Activated CD8-positive, alpha-beta T cell treated with anti-CD3 and anti-CD28 coated beads for 36 hours (primary cell): ENCODE measurements at places on chromosomes 3 and 15. TPM values are rescaled to one million over a fixed set of nuclear protein-coding genes. Genes with fewer than 3 reads are reported as not detected.

DNA sequence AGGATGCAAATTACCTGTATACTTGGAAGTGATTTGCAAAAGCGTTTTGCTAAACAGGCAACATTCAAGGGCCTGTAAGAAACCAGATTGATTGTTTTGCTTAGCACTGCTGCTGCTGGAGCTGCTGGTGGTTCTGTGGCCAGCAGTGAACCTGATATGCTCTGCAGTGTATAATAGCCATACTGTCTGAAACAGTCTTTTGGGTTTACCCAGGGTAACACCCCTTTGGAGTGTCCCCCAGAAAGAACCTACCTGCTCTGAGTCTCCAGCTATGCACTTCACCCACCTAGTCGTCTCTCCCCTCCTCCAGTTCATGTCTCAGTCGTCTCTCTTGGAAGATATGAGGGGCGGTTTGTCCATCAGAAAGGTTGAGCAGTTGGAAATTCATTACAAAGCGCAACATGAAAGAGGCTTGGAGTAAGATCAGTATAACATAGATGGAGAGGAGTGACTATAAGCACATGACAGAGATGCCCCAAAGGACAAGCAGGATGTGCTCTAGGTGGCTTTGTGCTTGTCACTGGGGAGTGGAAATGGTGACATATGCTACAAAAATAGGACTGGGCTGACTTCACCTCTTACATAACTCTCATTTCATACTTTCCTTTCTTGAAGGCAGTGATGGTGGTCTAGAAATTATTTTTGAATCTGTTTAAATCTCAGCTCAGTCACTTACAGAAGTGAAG, 3.8 kb downstream of the MKRN2 start:
- H3K4me1 ChIP-seq: peaks cover 61% of the 10 kb centered on the region
- peak; percentile 56 for DNase-seq
- H3K4me3 ChIP-seq: peak overlapping the region; percentile 34
- peaks cover 3% of the 10 kb centered on the region for H3K27me3 ChIP-seq

Gene NEK10
- 0.29 TPM for total RNA-seq

Gene KCNMB2
- not detected for total RNA-seq

GRCh38 chr3:140268610-140269009, 333.6 kb downstream of the CLSTN2 start:
- H3K27me3 ChIP-seq: no peaks in the 10 kb centered on the region
- H3K36me3 ChIP-seq: no peaks in the 10 kb centered on the region
- H3K4me1 ChIP-seq: no peaks in the 10 kb centered on the region
- H3K4me3 ChIP-seq: no peak overlapping the region
- no peak overlapping the region for H3K27ac ChIP-seq

- no peaks in the 10 kb centered on the region for H3K36me3 ChIP-seq
- DNase-seq: no peak
- H3K27me3 ChIP-seq: peaks cover 12% of the 10 kb centered on the region
- no peak overlapping the region for H3K27ac ChIP-seq
- no peaks in the 10 kb centered on the region for H3K4me1 ChIP-seq
- no peak overlapping the region for H3K4me3 ChIP-seq
Measured at GRCh38 chr15:47975427-47975826, 145.4 kb upstream of the SLC24A5 start.

Gene GOLGA8N
- total RNA-seq: 7.4 TPM

Gene GOLGA8M
- 1.0 TPM for total RNA-seq

Gene PRR23E
- total RNA-seq: not detected

Gene ABHD5
- total RNA-seq: 8.4 TPM
